ENCODE measurements at places on chromosomes 16 and 17. TPM values are rescaled to one million over a fixed set of nuclear protein-coding genes. Genes with fewer than 3 reads are reported as not detected.

WFDC1 gene
- not detected for total RNA-seq

OR3A3 gene
- not detected for total RNA-seq

PRSS22 gene
- total RNA-seq: not detected

FOXL1 gene
- total RNA-seq: not detected

MRC2 gene
- 2.4 TPM for total RNA-seq

CDC42EP4 gene
- 0.95 TPM for total RNA-seq

OR1F1 gene
- total RNA-seq: not detected

RFFL gene
- total RNA-seq: 23.5 TPM

SCGB1C2 gene
- total RNA-seq: not detected

SYNGR2 gene
- total RNA-seq: 123 TPM

PIK3R6 gene
- total RNA-seq: 4.5 TPM

NETO2 gene
- total RNA-seq: 18.9 TPM

C17orf50 gene
- total RNA-seq: not detected

CCDC154 gene
- 1.3 TPM for total RNA-seq

ADAD2 gene
- not detected for total RNA-seq

TNFRSF17 gene
- total RNA-seq: not detected

NACA2 gene
- not detected for total RNA-seq

KLHL10 gene
- total RNA-seq: not detected

LPO gene
- total RNA-seq: not detected

HOXB13 gene
- not detected for total RNA-seq

RNF157 gene
- total RNA-seq: 35.0 TPM

PSKH1 gene
- total RNA-seq: 14.4 TPM

TLCD2 gene
- total RNA-seq: 0.14 TPM

CMTM4 gene
- 3.5 TPM for total RNA-seq

CDRT15 gene
- total RNA-seq: not detected

KRTAP9-9 gene
- not detected for total RNA-seq

CSH1 gene
- total RNA-seq: not detected

AIPL1 gene
- total RNA-seq: not detected

Measured in activated CD4-positive, alpha-beta T cell treated with anti-CD3 and anti-CD28 coated beads, Interleukin-2, amount 10 ng/mL, durations not matched to agents 24 days and 14 days (primary cell).